ENCODE measurements at places on chromosomes 2 and 18.

DNA sequence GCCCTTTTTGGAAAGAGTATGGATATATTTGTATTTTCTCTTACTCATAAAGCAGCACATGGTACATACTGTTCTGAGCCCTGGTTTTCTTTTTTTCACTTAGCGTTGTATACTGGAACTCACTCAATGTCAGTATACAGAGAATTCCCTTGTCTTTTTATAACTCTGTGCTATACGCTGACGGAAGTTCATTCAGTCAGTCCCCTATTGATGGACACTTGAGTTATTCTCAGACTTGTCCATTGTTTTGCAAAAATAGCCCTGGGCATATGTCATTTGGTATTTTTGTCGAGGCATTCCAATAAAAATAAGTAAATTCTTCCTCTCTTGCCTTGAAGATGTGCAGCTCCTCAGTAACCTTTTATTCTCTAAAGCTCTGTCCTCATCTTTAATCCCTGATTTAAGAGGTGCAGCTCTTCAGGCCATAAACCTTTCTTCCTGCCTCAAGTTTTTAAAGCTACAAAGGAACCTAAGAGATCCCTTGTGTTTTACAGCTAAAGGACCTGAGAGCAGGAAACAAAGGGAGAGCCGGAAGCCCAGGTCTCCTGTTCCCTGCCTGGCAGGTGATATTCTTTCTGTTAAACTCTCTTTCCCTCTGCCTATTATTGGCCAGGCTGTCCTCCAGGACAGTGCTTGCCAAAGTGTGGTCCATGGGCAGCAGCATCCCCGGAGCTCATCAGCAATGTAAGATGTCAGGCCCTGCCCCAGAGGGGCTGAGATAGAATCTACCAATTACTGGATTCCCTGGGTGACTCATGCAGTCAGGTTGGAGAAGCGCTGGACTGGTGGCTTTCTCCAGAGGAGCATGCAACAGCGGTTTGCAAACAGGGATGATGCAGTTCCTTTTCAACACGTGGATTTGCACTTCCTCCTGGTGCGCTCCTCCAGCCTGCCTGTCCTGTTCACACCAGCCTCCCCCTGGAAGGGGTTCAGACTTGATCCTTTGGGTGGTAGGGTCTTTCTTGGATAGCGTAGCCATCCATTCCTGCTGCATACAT is 158.0 kb downstream of the NEDD4L start:
- no peak for DNase-seq

DNA sequence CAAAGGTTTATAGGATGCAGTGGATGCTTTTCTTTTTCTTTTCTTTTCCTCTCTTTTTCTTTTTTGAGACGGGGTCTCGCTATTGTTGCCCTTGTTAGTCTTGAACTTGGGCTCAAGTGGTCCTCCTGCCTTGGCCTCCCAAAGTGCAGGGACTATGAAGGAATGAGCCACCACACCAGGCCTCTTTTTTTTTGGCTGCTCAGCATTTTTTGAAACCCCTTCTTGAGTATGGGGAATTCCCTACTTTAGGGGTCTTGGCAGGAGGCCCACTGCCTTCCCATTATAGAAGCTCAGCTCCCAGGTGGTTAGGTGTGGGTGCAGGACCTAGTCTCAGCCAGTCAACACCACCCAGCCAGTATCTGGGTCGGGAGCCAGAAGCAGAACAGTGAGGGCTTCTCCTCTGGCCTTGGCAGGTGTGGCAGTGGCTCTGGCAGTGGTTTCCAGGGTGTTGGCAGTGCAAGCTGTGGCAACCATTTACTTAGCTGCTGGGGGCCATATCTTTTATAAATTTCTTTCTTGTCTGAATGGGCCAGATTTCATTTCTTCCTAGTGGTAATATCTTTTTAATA is 51.4 kb upstream of the ACYP2 start:
- DNase-seq: no peak

GRCh38 chr2:2714408-2714807 is 383.3 kb upstream of the MYT1L start:
- DNase-seq: no peak

DNA sequence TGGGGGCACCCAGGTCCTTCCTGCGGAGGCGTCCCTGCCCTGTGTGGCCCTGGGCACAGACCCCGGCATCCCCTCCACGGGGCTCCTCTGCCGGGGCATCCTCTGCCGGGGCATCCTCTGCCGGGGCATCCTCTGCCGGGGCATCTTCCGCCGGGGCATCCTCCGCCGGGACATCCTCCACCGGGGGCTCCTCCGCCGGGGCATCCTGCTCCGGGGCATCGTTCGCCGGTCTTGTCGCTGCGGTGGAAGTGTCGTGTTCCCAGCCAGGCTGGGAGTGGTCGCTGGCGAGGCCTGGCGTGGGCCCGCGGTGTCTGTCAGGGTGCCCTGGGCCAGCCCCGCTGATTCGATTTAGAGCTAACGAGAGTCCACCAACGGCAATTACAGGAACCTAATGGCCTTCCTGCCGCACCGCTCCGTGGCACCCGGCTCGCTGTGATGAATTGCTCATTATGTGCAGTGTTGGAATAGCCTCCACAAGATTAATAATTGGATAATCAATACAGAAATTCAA is 115.1 kb downstream of the NFATC1 start:
- DNase-seq: no peak

DNA sequence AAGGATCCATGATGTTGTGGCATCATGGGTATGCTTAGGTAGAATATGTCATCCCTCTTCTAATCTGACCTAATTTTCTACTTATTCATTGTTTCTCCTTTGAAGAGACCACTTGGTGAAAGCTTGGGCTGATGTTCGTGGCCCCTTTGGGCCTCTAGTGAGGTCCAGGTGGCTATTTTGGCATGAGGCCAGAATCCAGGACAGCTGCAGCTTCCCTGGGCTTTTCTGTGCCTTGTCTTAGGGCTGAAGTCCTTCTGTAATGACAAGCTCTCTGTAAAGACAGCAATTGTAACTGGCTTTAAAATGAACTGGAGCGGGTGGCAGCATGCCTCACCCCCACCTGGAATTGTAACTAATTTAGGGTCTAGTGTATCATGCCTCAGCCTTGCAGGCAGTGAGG is 15.6 kb upstream of the MC2R start:
- DNase-seq: no peak

Measured in esophagus squamous epithelium (tissue), 5 donors.